ENCODE measurements at places on chromosomes 5 and 9.

DNA sequence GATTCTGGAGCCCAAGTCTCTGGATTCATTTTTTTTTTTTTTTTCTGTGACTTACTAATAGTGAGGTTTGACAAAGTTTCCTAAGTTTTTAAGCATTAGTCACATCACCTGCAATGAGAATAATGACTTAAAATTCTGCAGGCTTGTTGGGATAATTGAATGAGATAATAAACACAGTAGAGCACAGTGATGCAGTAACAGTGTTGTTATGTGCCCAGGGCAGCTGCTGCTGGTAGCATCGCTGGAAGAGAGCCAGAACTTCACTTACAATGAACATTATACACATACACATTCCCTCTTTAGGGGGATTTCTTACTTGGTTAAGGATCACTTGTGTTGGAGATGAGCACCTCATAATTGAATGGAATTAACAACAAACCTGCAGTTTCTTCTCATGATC lies 78.9 kb downstream of the ALDH7A1 start:
- no peak for DNase-seq

DNA sequence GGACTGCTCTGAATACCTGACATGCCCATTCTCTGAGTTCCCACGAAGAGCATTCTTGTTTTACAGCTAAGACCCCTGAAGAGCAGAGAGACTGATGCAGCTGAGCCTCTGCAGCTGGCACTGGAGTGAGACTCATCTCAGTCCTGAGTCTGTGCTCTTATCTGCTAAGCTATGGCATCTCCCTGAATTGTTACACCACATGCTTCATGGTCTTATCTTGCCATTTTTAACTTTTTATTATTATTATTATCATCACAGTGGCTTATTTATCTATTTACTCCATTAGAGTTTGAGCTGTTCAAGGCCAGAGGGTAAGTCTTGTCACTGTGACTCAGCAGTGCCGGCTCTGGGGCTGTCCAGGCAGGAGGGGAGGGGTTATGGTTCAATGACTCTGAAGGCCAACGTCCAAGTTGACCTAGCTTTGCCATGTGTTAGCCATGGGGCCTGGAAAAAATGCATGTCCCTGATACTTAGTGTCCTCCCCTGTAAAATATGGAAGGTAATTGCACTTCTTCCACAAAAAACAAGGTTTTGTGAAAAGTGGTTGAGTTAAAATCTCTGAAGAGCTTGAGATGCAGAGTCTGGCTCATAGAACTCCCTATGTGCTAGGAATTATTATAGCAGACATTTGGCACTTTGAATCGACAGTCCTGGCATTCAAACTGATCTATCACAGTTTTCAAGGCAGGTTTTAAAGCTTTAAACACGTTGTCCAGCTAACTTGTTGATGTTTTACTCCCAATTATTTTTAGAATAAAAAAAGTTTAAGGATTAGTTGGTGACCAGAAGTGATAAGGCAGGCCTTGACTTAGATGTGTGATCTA lies 94.6 kb downstream of the ALDH1A1 start:
- no peak for DNase-seq

- DNase-seq = no peak
Measured at GRCh38 chr5:129465776-129466344, 5.8 kb downstream of the ADAMTS19 start.

GRCh38 chr9:134289241-134289875 lies 36.9 kb upstream of the RXRA start:
- no peak for DNase-seq

DNA sequence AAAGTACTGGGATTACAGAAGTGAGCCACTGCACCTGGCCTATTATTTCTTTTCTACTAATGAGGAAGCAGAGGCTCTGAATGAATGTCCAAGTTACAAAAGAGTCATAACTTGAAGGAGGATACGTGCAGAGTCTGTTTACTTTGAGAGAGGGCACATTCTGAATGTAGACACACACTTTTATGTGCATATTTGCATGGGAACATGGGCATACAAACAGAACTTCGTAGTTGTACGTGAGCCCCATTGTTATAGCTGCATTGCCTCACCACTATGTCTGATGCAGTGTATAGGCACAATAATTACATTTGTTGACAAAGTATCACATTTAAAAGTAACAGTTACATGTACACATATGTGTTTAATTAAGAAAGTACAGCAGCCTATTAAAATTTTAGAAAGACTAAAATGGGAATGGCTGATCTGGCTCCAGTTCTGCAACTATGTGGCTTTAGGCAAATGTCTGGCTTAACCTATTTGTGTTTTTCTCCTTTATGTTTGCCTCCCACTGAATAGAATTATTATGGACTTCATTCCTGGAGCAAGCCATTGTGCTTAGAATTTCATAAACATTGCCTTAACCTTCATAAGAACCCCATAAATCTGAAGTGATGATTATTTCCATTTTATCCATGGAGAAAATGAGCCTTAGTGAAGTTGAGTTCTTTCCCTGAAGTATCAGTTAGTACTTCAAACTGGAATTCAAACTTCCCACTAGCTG lies 3.0 kb upstream of the DPYSL3 start:
- DNase-seq = no peak

DNA sequence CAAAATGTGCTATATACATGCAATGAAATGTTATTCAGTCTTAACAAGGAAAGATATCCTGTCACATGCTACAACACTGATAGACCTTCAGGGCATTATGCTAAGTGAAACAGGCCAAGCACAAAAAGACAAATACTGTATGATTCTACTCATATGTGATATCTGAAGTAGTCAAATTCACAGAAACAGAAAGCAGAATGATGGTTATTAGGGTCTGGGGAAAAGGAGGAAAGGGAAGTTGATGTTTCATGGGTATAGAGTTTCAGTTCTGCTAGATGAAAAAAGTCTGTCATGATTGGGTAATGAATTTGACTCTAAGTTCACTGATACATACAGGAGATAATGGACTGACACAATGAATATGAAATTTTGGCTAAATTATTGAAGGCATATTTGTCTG lies 11.2 kb upstream of the RIC1 start:
- DNase-seq = no peak

- no peak for DNase-seq
Measured at GRCh38 chr9:124441291-124441690, 9.0 kb upstream of the ADGRD2 start.

DNA sequence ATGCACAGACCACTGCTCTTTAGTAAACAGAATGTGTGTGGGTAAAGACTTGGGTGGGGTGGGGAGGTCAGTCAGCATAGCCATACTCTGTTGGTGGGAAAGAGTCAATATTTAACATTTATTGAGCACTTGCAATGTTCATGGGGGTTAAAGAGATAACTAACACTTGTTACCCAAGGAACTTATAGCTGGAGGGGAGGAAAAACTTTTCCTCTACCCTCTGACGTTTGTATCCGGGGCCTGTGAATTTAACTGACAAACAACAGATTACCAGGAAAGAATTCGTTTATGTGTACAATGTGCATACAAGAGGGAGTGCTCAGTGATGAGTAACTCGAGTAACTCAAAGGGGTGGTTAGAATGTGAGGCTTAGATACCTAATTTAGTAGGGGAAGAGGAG lies 6.8 kb upstream of the CLINT1 start:
- no peak for DNase-seq

DNA sequence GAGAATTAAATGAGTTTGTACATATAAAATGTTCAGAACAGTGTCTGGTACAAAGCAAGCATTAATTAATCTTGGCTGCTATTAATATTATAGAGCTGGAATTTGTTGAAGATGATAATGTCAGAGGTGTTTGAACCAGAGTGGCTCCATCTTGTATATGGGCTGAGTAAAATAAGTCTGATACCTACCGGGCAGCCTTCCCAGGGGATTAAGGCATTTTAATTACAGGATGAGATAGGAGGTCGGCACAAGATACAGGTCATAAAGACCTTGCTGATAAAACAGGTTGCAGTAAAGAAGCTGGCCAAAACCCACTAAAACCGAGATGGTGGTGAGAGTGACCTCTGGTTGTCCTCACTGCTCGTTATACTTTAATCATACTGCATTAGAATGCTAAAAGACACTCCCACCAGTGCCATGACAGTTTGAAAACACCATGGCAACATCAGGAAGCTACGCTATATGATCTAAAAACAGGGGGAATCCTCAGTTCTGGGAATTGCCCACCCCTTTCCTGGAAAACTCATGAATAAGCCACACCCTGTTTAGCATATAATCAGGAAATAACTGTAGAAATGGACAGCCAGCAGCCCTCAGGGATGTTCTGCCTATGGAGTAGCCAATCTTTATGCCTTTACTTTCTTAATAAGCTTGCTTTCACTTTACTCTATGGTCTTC lies 90.2 kb downstream of the PLK2 start:
- DNase-seq = no peak

GRCh38 chr9:16656432-16657169 lies 213.9 kb downstream of the BNC2 start:
- no peak for DNase-seq

GRCh38 chr5:83516377-83516776 lies 44.8 kb downstream of the VCAN start:
- no peak for DNase-seq

DNA sequence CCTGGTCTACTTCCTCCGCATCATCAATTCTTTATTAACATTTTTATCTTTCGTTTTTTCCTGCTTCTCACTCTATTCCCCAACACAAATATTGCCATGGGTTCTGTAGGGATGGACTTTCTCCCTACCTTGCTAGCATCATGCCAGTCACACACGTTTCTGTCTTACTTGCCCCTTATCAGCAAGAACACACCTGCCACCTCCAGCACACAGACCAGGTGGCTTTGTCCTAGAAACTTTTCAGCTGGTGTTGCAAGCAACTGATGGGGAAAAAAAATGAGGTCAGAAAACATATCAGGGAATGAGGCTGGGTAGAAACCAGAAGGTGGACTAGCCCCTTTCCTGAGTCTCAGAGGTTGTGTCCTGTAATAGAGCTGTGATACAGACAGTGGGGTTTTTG lies 5.8 kb downstream of the SH3RF2 start:
- DNase-seq = no peak

DNA sequence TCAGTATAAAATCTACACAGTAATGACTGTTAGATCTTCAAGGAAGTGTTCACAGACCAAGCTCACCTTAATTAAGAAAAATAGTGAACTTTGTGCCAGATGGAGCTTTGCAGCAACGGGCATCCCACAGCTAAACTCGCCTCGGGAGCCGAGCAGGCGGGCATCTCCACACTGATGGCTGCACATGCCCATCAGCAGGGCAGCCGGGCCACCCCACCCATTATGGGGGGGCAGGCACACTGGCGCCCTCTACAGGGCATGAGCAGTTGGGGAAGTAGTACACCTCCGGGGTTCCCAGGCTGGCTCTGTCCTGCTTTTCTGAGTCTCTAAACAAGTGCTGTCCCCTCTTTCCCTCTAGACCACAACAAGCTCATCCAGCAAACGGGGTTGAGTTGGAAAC lies 21.6 kb downstream of the ANKS6 start:
- DNase-seq = no peak

DNA sequence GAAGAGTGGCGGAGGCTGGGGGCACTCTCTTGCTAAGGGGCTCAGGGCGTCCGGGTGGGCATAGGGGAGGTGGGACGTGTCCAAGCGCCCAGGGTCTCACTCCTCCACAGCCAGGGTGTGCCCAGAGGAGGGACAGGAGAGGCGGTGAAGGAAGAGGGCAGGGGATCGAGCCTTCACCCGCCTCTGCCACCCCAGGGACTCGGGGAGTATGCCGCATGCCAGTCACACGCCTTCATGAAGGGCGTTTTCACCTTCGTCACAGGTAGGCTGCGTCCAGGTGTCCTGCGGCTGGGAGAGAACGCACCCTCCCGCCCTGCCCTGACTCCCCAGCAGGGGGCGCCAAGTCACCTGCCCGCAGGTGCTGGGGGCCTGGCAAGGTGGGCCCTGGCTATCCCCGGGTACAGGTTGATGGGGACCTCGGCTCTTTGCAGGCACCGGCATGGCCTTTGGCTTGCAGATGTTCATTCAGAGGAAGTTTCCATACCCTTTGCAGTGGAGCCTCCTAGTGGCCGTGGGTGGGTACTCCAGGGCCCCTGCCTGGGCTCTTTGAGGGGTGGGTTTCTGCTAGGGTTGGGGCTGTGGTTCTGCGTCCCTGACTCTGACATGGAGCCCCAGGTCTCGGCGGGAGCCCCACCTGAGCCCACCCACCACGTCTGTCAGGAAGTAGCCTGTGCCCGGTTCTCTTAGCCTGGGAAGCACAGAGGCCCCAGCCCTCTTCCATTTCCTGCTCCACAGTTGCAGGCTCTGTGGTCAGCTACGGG lies 552 bp downstream of the TMEM141 start:
- DNase-seq = peak; percentile 81

DNA sequence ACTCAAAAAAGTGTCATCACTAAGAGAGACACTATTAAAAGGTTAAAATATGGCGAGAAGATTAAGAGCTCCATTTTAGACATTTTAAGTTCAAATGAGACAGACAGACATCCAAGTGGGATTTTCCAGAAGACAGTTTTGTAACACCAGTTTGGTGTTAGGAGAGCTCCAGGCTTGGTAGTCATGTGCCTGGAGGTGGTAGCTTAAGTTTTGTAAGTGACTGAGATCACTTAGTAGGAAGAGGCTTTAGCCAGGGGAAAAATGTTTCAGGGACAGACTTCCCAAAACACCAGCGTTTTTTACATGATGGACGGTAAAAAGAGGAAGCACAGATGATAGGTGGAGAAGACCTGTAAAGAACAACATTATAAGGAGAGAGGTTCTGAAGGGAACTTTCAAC lies 150.3 kb downstream of the GIN1 start:
- no peak for DNase-seq

DNA sequence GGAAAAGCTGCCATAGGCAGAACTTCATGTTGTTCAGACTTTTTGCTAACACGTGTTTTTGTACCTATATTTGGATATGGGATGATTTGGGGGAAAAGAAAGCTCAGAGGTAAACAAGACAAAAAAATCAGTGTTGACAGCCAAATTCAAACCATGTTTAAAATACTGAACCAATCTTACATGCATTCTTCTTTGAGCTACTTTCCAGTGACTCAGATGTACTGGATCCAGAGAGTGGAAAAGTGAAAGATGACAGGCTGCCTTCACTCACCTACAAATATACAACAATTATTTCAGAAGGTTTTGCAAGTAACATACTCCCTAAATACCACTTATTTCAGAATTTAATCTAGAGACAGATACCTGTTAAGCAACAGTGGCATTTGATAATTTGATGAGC lies 165.7 kb downstream of the MPDZ start:
- no peak for DNase-seq

All from upper lobe of left lung (tissue), 6 donors.